Karpas-422 (cell line): ENCODE measurements at places on chromosomes 1 and 21.

DNA sequence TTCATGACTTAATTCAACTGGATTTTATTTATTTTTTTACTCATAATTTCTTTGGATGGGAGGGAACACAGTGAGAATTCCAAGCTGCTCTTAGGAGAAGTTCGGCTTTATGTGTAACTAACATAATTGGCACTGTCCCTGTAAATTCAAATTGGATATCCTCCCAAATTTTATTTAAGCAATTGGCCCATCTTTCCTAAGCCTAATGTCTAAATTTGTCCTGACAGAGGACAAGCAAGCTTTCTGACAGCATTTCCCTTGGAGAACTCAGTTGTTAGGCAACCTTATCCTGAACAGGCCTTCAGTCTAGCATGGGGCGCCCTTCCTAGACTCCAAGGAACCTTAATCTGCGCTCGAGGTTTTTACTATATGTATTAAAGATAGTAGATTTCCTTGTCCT, 550.3 kb downstream of the NUF2 start:
- DNase-seq = no peak

DNA sequence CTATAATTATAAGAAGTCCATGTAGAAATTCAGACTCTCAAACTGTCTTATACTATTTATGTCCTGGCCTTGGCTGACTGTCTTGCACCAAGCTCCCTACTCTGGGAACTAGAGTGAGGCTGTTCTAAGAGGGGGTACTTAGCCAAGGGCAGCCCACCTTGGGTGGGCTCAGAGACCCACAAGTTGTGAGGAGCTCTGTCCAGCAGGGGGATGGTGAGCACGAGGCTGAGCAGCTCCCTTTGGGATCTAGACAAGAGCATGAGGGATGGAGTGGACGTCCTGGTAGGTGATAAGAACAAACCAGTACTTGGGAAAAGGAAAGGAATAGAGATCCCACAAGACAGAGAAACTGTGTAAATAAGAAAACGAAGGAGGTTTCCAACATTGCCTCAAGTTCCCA, 127.1 kb upstream of the SLC44A3 start:
- no peak for DNase-seq

- no peak for DNase-seq
Observed at GRCh38 chr1:213484333-213484732, 433.3 kb downstream of the RPS6KC1 start.

GRCh38 chr1:12798911-12799310, 7.7 kb downstream of the PRAMEF1 start:
- no peak for DNase-seq

DNA sequence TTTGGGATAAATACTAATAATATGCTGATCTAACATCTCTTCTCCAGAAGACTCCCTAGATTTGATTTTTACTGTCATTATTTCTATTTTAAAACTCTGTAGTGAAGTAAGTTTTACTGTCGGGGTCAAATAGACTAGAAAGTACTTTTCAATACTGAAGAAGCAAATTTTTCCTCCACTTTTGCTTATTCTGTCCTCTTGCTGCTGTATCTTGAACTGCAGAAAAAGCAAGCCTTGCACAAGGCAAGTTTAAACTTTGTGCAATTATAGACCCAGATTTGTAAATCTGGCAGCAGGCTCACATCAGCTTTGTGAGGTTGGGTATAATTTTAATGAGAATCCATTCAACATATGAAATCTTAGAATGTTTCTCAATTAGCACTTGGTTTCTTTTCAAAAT, 151.1 kb upstream of the ETS2 start:
- DNase-seq = no peak

GRCh38 chr1:225817611-225818061, 7.7 kb downstream of the EPHX1 start:
- no peak for DNase-seq

GRCh38 chr1:117631359-117632160, 25.7 kb downstream of the TENT5C start:
- DNase-seq = no peak

GRCh38 chr1:240562779-240563178, 49.2 kb downstream of the GREM2 start:
- no peak for DNase-seq
